ENCODE measurements at places on chromosomes 7 and 10.

DNA sequence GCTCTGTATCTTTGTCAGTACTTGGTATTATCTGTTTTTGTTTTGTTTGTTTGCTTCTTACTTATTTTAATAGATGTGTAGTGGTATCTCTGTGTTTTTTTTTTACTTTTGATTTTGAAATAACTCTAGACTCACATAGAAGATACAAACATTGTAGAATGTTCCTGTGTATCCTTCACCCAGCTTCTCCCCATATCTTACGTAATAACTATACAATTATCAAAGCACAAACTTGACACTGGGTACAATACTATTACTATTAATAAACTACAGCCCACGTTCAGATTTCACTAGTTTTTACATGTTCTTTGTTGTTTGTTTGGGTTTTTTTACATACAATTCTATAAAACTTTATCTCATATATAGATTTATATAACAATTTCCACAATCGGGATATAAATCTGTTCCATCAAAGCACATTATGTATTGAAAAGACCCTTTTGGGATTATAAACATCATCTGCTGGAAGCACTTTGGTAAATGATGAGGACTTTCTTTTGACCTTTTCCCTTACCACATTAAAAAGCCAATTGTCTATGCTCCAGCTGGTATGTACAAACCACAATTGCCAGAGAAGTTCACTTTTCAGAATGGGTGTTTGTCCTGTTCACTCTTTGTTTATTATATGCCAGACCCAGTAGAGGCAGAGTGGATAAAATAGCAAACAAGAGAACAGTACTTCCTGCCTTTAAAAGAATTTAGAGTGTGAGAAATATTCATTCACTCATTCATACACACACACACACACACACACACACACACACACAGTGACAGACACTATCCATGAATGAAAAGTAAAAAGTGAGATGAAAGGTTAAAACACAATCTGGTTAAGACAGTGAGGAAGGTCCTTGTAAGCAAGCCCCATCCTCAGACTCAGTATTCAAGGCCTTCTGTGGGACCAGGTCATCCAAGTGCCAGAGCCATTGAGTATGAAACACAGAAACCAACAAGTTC lies 113.0 kb downstream of the SGMS1 start:
- DNase-seq: no peak

GRCh38 chr7:116653204-116653603 lies 18.8 kb upstream of the MET start:
- no peak for DNase-seq

GRCh38 chr10:126465771-126466170 lies 77.5 kb upstream of the ADAM12 start:
- no peak for DNase-seq

DNA sequence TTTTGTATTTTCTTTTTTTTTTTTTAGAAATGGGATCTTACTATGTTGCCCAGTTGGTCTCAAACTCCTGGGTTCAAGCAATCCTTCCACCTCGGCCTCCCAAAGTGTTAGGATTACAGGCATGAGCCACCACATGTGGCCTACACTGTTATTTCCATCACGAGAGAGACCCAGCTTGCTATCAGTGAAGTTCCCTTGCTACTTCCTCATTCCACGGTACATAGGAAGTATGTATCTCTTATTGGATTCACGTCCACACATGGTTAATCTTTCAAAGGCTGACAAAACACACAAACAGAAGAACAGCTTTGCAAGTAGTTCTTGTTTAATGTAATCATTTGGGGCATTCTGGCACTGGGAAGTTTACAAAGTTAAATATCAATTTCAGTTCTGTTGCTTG lies 50.9 kb downstream of the DCLRE1A start:
- no peak for DNase-seq

DNA sequence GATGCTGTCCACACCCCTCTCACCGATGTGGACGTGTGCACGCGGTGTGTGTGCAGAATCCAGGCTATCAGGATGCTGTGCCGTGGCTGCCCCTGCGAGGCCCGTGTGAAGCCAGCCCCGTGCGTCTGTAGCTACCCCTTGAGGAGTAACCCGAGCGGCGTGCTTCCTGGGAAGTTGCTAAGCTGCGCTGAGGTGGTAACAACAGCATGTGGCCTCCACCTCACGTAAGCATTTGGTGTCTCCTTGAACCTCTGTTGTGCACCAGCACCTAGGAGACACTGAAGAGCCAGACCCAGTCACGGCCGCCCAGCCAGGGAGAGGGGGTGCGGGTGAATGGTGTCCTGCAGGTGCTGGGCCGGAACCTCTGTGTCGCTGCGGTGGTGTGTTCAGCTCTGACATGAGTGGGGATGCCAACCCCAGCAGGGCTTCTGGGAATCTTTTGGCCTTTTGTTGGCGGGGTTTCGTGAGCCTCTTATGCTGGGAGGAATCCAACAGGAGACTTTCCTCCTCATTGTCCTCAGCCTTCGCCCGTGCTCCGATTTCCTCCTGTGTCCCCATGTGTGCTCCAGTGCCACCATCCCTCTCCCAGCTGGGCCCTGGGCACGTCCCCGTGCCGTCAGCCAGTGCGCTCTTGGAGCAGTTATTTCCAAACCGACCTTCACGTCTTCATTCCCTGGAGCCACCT lies 60.4 kb downstream of the DNAJB6 start:
- DNase-seq: no peak

- no peak for DNase-seq
These were observed 79.0 kb upstream of the MACROH2A2 start for GRCh38 chr10:69973678-69974077.

- DNase-seq: no peak
These were observed 87.9 kb downstream of the RNF216 start for GRCh38 chr7:5693529-5693928.

GRCh38 chr10:119406601-119407253 lies 135.8 kb downstream of the RGS10 start:
- DNase-seq: no peak

DNA sequence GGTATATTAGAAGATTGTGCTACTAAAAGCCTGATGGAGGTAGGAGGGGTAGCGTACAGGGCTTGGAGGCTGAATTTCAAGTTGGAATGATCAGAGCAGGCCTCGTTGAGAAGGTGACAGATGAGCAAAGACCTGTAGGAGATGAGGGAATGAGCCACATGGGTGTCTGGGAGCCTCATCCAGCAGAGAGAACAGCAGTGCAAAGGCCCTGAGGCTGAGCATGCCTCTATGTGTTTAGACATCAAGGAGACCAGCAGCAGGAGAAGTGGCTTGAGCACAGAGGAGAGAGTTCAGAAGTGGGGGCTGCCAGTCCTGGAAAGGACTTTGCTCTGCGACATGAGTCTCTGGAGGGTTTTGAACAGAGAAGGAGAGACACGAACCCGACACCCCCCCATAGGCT lies 111.7 kb downstream of the TMEM130 start:
- DNase-seq: no peak

DNA sequence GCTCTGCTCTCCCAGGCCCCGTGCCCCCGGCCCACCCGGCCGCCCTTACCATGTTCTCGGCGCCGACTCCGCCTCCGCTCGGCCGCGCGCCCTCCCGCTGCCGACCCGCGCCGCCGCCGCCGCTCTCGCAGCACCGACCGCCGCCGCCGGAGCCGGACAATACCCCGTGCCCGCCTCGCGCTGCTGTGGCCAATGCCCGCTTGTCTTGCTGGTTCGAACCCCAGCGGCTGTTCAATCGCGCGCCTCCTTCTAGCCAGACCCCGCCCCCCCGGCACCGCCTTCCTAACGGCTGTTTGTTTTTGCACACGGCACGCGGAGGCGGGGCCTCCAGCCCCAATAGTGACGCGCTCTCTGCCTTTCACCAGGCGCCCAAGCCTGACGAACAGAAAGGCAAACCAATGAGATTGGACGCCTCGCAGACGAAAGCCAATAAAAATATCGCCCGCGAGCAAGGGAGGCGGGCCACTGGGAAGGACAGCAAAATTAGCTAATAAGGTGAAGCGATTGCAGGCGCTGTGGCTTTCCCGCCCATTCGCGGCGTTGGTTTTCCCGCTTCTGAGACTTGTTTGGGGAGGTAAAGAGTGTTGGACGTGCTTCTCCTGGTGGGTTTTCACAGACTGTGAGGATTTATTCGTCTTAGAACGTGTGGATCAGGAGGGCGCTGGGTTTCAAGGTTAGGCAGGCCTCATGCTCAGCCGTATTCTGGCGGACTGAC lies at the start of gene H2AZ2:
Gene H2AZ2 (minus strand): TSS at position 168 of the 715 bp plus-strand sequence. CDS start 116 bp downstream, at position 52.
- DNase-seq: peak; percentile 100

DNA sequence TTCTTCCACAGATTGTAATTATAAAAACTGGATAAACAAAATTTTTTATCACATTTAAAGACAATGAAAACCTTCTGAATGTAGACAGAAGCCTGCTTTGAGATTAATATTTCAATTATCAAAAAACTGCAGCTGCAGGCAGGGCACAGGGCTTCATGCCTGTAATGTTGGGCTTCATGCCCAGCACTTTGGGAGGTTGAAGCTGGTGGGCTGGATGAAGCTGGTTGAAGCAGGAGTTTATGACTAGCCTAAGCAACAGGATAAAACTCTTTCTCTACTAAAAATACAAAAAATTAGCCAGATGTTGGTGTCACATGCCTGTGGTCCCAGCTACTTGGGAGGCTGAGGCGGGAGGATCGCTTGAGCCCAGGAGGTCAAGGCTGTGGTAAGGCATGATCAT lies 41.2 kb downstream of the PDZD8 start:
- DNase-seq: no peak

GRCh38 chr7:78438433-78438832 lies 639.9 kb downstream of the PHTF2 start:
- DNase-seq: no peak

DNA sequence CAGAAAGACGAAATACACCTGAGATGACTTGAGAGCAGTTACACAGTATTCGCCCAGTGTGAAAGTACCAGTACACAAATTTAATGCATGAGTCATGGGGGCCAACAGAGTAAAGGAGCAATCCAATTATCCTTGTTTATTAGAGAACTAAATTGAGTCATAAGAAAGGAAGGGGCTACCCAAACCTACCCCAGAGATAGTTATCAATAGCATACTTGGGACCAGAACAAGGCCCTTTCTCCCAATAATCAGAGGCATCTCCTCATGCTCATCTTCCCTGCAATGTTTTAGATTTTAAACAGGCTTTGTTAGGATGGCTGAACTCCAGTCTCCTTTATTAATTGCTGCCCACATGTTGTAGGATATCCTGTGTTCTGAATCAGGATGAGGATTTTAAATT lies 239.7 kb upstream of the LRGUK start:
- no peak for DNase-seq

- DNase-seq: no peak
These were observed 72.7 kb upstream of the NUPR2 start for GRCh38 chr7:56188823-56189346.

GRCh38 chr10:60985951-60986350 lies 42.0 kb upstream of the RHOBTB1 start:
- DNase-seq: no peak

DNA sequence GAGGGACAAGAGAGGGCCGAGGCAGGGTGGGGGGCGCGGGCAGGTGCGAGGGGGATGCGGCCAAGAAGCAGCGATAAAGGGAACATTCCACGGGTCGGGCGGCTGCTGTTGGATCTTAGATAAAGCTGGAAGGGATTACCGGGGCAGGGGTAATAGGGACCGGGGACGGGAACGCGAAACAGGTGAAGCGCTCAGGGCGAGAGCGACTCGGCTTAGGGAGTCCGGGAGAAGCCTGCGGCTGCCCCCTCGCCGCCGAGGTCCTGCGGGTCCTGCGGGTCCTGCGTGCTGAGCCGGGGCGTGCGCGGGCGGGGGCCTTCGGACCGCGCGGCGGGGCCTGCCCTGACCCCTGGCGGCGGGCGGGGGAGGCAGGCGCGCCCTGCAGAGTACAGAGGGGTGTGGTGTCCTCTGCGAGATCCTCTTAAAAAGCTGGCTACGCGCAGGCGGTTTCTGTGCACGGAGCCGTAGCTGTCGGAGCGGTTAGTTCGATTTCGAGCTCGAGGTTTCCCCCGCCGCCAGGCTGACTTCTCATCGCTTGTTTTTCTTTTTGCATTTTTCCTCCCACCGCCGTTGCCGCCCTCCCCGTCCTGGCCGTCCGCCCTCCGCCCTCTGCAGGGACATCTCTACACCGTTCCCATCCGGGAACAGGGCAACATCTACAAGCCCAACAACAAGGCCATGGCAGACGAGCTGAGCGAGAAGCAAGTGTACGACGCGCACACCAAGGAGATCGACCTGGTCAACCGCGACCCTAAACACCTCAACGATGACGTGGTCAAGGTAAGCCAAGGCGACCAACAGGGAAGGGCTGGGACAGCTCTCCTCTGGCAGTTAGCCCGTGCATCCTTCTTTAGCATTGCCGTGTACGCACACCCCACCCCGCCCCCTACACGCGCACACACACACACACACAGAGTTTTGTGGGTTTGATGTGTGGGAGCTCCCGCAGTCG lies 1.4 kb downstream of the CAV1 start:
- peak; percentile 62 for DNase-seq

- DNase-seq: no peak
These were observed 33.8 kb upstream of the COL1A2 start for GRCh38 chr7:94360926-94361325.

DNA sequence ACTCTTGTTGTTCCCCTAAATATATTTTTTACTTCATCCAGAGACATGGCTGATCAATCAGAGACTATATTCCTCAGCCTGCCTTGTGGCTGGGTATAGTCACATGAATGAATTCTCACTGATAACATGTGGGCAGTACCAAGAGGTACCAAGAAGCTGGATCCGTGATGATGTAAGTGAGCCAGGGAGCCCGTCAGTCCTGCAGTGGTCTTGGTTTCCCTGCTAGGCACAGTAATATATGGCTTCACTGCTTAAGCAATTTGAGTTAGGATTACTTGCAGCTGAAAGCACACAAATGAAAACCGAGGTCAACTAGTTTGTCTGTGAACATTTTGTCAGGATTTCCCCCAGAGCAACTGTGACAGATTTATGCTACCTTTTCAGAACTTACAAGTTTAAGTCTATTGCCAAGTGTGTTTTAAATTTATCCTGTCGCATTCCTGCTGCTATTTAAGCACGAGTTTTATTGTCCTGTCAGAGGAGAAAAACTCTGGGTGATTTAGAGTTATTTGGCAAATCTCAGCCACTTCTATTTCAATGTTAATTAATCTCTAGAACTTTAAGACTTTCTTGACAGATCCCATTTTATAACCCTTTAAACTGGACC lies 381.8 kb downstream of the PHF14 start:
- no peak for DNase-seq

GRCh38 chr10:14191407-14191806 lies 139.3 kb downstream of the FRMD4A start:
- DNase-seq: no peak

DNA sequence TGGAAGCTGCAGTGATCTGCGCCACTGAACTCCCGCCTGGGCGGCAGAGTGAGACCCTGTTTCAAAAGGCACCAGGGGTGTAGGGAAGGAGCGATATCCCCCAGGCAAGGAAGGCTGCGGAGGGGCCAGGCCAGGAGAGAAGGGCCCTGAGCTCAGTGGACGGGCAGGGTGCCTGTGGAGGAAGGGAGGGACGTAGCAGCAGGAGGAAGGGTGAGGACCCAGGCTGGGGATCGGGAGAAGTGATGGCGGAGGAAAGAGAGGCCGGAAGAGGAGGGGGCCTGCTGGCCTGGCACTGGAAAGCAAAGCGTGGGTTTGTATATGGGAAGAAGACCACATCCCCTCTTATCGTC lies 45.6 kb downstream of the ALOX5 start:
- peak; percentile 12 for DNase-seq

GRCh38 chr10:83165265-83165664 lies 974.0 kb upstream of the GHITM start:
- no peak for DNase-seq
